Effector CD8-positive, alpha-beta T cell (primary cell): ENCODE measurements at places on chromosomes 2 and 18.

- DNase-seq, result no peak
Observed at GRCh38 chr2:167750675-167751074, 496.7 kb downstream of the STK39 start.

DNA sequence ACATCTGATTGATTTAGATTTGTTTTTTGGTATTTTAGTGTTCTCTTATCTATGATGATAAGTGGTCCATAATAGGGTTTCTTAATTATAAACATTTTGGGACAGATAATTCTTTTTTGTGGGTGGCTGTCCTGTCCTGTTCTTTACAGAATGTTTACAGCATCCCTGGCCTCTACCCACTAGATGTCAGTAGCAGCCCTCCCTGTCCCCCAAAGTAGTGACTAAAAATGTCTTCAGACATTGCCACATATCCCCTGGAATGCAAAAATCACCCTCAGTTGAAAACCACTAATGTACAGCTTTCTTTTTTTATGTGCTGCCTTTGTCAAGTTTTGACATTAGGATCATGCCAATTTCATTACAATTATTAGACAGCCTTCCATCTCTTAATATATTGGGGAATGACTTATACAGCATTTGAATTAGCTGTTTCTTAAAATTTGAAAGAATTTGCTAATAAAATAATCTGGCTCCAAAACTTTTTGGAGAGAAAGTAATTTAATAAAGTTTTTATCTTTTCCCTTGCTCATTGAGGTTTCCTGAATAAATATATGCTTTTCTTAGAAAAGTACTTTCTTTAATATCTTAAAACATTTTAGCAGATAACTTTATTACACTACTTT, 19.5 kb downstream of the WIPF1 start:
- peak; percentile 21 for DNase-seq

- DNase-seq, result no peak
Observed at GRCh38 chr2:228344531-228344930, 163.0 kb upstream of the SPHKAP start.

- DNase-seq, result no peak
Observed at GRCh38 chr2:234414596-234414995, 82.3 kb downstream of the ARL4C start.

DNA sequence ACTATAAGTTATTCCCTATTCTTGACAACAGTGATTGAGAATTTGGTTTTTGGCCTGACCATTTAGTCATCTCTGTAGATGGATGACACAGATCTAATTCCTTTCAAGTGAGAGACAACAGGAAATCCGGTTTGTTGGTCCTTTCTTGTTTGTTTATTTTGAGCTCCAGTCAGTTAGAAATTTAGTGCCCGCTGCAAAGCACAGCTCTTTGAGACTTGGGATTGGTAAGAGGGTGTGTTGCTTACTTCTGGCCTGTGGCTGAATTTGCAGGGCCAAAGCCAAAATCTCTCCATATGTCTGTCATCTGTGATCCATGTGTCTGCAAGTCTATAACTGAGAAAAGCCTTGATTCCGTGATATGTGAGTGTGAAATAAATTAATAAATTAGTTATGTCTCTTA, 74.3 kb downstream of the BIN1 start:
- DNase-seq, result no peak

DNA sequence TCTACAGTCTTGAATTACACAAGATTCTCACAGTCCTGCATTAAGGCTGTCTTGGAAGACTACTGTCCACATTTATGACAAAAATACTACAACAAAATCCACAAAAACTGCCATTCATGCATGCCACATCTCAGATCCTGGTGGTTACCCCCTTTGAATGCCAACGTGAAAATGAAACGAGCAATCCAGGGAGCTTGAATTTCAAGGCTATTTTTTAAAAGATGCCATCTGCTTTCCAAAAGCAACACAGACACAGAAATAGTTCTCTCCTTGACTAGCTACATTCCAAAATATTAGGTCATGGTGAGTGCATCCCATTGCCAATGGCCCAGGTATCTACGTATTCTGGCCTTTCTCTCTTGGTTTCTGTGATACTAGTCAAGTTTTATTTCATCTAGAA, 36.3 kb downstream of the IRS1 start:
- no peak for DNase-seq

- DNase-seq, result no peak
Observed at GRCh38 chr2:201144101-201145051, 28.4 kb downstream of the CFLAR start.

DNA sequence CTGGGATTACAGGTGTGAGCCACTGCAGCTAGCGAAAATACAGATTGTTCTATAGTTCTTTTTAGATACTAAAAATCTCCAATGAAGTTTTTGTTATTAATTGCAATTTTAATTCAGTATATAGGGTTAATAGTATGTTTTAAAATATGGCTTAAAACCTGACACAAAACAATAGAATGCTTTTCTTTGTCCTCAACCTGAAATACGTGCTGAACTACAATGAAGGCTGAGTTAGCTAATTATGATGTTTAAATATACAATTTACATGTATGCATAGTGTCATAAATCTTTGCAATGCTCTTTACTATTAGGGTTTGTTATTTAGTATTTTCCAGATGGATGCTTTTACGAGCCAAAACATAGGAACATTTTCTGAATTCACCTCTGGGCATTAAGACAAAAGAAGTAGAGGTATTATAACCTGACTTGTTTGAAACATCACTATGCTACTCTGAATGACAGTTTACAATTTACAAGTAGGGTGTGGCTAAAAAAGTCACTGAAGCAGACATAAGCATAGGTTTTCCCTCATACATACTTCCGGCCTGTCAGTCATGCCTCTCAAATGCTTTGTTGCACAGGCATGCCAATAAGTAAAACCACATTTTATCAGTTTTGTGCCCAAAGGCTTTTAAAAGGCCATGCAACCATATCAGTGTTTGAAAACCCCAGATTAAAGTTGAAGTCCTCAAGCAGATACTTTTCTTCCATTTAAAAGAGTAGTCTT, 168.3 kb downstream of the OTX1 start:
- DNase-seq, result no peak
